AG04450 (cell line): ENCODE measurements at places on chromosomes 3 and 15.

- DNase-seq: no peak
Measured at GRCh38 chr3:50256978-50257890, 11.7 kb upstream of the SEMA3B start.

- DNase-seq: no peak
Measured at GRCh38 chr3:127744253-127744815, 71.6 kb downstream of the ABTB1 start.

- no peak for DNase-seq
Measured at GRCh38 chr15:89668171-89668570, 11.0 kb downstream of the PLIN1 start.

DNA sequence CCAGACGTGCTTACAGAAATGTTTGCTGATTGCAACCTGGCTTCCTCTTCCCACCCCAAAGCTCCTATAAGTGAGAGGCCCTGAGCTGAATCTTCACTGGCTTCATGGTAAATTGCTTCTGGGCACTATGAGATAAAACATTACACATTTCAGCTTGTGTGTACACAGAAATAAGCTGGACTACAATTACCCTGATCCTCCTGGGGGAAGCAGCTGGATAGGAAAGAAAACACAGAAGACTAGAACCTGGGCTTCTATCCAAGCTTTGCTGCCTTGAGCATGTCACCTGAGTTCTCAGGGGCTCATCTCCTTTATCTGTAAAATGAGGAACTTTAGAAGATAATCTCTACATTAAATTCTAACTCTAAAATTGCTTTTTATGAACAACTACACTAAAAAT lies 40.3 kb downstream of the THBS1 start:
- no peak for DNase-seq

GRCh38 chr15:46408312-46408711 lies 773.5 kb downstream of the SQOR start:
- no peak for DNase-seq
